Activated CD4-positive, alpha-beta T cell treated with anti-CD3 and anti-CD28 coated beads, Interleukin-2, amount 10 ng/mL, durations not matched to agents 24 days and 14 days (primary cell): ENCODE measurements at places on chromosomes 5 and 9. TPM values are rescaled to one million over a fixed set of nuclear protein-coding genes. Genes with fewer than 3 reads are reported as not detected.
A peak's percentile ranks its signal among the peaks of the same experiment; 100 is the strongest.

DNA sequence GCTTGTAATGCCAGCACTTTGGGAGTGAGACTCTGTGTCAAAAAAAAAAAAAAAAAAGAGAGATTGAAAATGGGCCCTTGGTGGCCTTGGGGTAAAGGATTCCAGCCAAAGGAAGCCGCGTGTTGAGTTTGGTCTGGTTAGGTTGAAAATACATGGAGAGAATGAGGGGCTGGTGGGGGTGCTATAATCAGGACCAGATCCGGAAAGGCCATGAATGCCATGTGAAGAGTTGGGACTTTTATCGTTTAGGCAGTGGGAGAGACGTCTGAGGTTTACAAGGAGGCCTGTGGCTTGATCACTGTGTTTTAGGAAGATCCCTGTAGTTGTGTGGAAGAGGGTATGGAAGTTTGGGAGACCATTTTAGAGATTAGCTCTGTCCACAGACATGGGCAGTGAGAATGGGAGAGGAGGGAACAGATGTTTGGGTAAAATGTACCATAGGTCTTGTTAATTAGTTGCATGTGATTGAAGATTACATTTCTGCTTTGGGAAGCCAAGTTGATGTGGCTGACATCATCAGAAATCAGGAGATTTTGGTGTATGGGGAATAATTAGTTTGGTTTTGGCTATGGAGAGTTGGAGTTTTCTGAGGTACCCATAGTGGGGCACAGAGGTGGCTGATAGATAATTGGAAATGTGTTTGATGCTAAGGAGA, 3.5 kb downstream of the MSANTD3 start:
- no peak for DNase-seq

DNA sequence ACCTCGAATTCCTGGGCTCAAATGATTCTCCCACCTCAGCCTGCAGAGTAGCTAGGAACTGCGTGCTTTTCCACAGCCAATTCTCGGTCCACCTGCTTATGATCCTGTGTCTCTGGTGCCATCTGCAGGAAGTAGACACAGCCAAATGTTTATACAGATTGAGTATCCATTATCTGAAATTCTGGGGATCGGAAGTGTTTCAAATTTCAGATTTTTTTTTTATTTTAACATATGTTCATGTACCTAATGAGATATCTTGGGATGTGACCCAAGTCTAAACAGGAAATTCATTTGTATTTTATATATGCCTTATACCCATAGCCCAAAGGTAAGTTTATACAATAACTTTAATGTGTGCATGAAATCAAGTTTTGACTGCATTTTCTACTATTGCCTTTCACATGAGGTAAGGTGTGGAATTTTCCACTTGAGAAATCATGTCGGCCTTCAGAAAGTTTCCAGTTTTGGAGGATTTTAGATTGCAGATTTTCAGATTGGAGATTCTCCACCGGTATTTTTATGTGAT, 89.5 kb downstream of the ESM1 start:
- DNase-seq = peak; percentile 66

GRCh38 chr9:121398374-121398773, 28.3 kb upstream of the STOM start:
- DNase-seq = no peak

- DNase-seq = peak; percentile 65
Observed at GRCh38 chr9:99868845-99869244, 37.6 kb upstream of the STX17 start.

DNA sequence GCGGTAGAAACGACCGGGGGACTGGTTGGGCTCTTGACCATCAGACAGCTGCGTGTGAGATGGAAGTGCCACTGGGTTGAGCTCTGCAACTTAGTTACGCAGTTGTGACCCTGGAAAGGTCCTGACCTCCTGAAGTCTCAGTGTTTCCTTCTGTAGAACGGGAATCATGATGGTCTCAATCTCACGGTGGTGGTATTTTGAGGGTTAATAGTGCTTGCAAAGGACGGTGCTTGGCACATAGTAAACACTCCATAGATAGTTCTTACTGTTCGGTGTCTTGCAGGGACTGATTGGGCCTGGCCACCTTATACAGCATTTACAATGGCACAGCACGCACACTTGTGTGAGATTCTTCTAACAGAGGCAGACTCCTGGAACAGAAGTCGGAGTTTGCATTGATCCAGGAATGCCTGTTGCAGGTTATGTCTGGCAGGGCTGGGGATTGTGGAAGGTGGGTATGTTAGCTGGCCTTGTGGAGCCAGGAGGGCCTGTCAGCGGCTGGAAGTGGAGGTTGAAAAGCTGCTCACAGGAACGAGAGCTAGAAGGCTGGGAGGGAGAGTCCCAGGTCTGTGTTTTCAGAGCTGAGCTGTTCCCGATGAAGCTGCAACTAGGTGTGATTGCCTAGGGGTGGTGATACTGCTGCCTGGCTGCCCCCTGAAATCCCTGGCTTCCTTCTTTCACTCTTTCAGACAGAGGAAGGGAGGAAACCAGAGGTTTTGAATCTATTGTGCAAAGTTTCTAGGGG, 962 bp upstream of the TXN start:
- no peak for DNase-seq

- no peak for DNase-seq
Observed at GRCh38 chr5:13831351-13831750, 113.1 kb downstream of the DNAH5 start.

DNA sequence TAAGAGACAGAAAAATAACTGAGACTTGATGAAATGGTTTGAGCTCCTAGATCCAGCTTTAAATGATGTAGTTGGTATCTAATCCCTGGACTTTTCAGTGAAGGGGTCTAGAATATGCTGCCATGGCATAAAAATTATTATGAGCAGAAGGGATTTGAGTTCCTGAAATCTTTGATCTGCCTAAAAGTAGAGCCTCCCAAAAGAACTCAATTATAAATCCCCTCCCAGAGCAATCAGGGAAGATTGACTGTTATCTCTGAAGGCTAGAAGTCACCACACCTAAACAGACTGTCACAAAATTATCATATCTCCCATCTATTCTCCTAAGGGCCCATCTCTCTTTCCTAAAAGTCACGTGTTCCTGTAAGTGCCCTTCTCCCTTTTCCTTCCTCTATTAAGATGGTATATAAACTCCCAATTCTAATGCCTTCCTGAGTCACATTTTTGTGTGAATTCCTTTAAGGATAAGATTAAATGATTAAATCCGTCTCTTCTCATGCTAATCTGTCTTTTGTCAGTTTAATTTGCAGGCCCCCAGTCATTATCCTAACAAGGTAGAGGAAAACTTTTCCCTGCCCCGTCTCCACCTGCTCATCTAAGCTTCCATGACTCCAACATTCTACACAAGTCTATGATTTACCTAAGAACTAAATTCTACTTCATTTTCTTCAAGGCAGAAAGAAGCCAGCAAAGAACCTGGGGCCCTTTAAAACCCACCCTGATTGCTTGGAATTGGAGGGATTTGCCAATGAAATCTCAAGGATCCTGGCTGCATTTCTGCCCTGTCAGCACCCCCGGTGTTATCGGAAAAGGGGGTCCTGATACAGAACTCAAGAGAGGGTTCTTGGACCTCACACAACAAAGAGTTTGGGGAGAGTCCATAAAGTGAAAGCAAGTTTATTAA, 47.1 kb upstream of the PWWP2A start:
- no peak for DNase-seq

DNA sequence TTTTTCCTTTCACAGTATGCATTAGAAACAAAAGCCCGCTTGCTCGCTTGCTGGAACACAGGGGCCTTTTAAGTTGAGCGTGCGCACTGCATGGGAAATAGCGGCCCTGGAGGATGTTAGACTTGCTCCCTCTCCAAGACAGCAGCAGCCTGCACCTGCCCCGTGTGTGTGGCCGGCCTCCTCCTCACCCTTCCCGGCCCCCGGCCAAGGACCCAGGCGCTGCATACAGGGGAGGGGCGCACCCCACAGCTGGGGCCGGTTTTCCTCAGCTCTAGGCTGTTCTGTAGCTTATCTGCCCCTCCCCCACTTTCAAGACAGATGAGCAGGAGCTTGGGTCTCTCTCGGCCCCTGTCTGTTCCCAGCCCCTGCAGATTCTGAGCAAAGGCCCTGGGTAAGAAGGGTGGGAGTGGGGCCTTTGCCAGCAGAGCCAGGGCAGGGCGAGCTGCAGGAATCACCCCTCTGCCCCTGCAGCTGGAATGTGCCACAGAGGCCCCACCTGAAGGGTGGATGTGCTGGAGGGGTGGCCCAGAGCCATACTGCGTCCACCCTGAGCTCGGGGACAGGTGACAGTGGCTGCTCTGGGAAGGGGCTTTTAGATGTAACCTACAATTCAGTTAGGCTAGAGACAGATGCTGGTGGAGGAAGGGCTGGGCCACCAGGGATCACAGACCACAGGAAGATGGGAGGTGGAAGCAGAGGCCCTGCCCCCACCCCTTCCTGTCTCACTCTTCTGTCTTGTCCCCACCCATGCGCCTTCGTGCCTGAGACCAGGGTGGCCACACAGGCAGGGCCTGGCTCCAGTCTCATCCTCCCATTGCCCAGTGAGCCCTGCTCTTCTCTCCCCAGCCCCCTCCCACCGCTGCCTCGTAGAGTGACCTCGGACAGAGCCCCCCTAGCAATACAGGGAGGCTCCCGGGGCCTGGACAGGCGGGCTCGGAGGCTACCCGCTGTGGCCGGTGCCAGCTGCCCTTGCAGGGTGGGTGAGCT, 132.4 kb downstream of the DAB2IP start:
- DNase-seq = peak; percentile 73

DNA sequence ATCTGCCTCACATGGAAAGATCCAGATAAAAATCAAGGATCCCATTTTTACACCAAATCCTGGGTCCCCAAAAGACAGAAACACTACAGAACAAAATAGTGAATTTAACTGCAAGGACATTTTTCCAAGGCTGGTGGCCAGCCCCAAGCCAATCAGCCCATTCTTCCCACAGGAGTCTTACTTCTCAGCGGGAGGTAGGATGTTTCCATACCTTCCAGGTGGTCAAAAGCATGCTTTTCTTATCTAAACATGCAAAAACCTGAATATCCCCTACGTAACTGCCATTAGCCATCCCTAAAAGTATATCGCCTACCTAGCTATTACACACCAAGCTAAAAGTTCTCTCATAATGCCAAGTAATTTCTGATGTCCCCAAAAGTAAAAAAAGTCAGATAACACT, 20.6 kb downstream of the TMEM161B start:
- no peak for DNase-seq

DNA sequence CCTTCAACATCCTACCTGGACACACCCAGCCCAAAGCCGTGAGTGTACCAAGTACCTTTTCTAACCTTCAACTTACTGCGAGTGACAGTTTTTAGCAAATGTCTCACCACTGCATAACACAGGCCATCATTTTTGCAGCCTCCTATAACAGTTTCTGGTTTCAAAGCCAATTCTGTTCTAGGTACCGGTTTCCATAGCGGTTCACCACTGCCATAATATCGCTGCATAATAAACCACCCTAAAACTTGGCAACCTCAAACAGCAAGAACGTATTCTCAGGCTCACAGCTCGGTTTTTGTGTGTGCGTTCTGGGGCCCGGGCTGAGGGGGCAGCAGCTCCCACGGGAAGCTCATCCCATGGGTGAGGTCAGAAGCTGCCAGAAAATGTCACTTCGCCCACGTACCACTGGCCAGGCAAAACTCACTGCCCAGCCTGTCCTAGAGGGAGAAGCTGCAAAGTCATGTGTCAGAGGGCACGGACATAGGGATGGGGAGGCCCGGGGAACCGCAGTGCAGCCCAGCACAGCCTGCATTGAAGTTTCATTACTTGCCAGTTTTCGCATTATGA, 15.9 kb upstream of the ADAMTS2 start:
- DNase-seq = no peak

DNA sequence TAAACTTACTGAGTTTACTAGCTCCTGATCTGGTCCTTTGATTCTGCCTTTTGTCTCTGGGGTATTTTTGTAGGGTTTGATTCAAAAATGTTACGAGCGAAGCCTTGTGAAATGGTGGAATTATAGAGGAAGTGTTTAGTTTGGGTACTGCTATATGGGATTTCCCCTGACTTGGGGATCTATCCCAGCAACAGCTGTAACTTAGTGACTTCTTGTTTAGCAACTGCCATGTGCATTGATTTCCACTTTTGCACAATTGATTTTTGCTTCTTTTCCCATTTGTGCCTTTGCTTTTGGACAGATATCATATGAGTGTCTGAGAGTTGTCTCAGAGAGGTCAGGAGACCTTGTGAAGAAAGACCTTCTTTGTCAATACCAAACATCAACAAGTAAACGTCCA, 248.5 kb upstream of the DAP start:
- DNase-seq = no peak

DNA sequence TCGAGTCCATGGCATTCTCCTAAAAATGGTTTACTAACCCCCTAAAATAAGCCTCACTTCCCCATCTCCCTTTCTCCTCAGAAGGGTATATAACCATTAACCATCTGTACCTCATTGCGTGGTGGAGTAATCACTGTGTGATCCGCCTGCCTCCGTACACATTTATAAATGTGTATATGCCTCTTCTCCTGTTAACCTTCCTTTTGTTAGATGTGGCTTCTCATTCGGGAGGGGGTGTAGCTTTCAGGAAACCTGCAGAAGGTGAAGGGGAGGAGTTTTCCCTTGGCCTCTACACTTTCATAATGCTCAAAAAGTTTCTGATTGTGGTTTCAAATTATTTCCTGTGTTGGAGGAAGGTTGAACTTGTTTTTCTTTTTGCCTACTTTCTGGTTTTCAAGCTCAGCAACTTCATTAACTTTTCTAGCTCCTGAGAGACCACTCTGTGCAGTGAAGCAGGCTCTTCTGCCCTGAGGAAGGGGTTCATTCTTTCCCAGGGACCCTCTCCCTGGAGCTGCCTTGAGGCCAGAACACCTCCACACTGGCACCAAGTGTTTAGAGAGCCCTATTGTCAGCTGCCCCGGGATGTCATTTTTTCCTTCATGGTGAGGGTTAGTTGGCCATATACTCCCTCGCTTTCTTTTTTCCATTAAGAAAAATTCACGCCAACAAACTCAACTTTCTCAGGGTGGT, 46.9 kb downstream of the RASGRF2 start:
- DNase-seq = peak; percentile 89

- no peak for DNase-seq
Observed at GRCh38 chr5:43386960-43387362, 25.2 kb downstream of the CCL28 start.

GRCh38 chr5:68261569-68262065, 46.1 kb downstream of the PIK3R1 start:
- DNase-seq = no peak

GRCh38 chr9:78044189-78044588, 12.6 kb upstream of the GNAQ start:
- no peak for DNase-seq

DNA sequence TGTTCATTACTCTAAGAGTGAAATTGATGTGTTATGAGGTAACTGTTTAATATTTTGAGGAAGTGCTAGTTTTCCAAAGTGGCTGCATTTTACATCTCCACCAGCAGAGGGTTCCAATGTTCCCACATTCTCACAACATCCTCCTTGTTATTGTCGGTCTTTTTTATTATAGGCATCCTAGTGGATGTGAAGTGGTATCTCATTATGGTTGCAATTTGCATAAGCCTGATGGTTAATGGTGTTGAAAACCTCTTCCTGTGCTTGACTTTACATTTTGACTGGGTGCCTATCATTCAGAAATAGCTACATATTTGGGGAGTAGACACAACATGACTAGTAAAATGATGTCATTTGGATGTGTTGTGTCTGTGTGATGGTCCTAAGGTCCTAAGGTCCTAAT, 143.6 kb downstream of the MRPS30 start:
- no peak for DNase-seq

GRCh38 chr9:115170358-115171073, 52.6 kb upstream of the TNC start:
- DNase-seq = no peak

The NR4A3 gene
- total RNA-seq = 51.1 and 52.8 TPM in 2 replicates

The TNC gene
- 0.43 and 0.98 TPM in 2 replicates for total RNA-seq

The SPATA31E1 gene
- total RNA-seq = not detected in 2 replicates

The RFESD gene
- total RNA-seq = 4.0 and 4.2 TPM in 2 replicates

The SPINK4 gene
- not detected in 2 replicates for total RNA-seq

The PFN3 gene
- not detected in 2 replicates for total RNA-seq

The PCDHA3 gene
- not detected in 2 replicates for total RNA-seq

The PCDHB16 gene
- not detected in 2 replicates for total RNA-seq

The MYOT gene
- total RNA-seq = not detected in 2 replicates
